Mucosa of gallbladder (tissue), 1 donor: ENCODE measurements at places on chromosomes 4 and X. TPM values are rescaled to one million over a fixed set of nuclear protein-coding genes. Genes with fewer than 3 reads are reported as not detected.

TENM3 gene
- 7.8 TPM for total RNA-seq

PPP2R2C gene
- total RNA-seq = 0.49 TPM

SERPINA7 gene
- 0.26 TPM for total RNA-seq

BMP3 gene
- 0.32 TPM for total RNA-seq

ASB9 gene
- total RNA-seq = 2.9 TPM

DNA sequence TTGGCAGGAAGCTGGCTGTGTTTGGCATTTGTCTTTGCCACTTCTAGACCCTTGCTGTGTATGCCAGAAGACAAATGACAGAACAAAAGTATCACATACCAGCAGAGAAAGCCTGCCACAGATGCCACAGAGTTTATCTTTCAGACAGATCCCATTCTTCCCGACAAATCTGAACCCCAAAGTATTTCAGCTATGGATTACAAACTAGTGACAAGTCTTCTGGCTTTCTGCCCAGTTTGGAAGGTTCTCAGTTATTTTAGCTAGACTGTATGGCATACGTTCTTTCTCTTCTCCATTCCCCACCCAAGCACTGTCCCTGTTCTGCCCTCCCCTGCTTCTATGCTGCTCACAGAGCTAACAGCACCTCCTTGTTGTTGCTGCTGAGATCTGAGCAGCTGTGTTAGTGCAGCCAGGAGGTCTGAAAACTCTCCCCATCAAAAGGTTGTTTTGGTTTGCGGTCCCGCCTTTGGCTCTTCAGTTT lies 236.7 kb downstream of the FRAS1 start:
- DNase-seq = no peak

DNA sequence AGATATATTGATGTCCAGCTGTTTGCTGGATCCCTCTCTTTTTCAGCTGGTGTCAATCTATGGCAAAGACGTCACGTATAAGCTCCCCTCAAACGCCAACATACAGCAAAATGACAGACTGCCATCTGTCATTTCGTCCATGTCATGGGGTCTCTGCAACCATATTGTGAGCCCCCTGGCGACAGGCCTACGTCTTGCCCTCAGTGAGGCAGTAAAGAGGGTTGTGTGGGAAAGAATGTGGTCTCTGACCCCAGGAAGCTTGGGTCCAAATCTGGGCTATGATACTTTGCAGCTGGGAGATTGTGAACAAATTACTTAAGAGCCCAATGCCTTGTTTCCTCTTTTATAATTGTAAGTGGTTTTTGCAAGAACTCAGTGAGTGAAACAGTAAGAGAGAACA lies 7.4 kb downstream of the SUPT20HL2 start:
- DNase-seq = no peak

DNA sequence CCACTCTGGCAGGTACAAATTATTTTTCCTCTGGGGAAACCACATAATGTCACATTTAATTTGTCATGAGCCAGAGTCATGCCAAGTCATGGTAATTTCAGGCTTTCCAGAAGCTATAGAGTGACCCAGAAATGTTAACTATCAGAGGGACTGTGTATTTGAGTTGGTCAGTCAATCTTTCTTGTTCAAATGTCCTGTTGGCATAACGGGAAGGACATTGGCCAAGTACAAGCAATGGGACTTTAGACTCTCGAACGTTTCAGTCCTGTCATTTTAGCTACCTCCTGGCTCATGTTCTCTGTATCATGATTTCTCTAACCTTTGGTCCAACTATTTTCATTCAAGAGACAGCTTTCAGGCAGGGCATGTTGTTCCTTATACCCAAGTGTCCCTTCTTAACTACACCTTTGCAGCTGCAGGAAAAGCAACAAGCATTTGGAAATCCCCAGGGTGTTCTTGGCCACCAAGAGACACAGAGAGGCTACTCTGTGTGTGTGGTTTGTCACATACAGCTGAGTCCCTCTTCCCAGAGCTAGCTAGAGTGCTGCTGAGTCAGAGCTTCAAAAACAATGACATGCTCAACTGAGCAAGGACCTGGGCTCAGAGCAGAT lies 142.6 kb downstream of the EGF start:
- DNase-seq = no peak

DNA sequence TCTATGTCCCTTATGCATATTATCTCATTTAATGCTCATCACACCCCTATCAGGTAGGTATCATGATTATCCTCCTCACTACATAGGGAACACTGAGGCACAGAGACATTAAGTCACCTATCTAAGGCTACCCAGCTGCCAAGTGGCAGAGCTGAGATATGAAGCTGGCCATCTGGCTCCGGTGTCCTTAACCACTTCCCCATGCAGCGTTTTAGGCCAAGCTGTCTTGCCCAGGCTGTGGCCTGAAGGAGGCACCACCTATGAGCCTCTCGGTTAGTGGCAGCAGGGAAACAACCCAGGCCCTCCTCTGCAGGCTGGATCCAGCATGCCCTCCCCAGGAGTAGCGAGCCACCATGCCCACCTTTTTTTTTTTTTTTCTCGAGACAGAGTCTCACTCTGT lies 16.3 kb downstream of the PJA1 start:
- DNase-seq = no peak

GRCh38 chrX:5869786-5870185 lies 358.9 kb downstream of the NLGN4X start:
- no peak for DNase-seq

GRCh38 chrX:46838486-46838870 lies 1.6 kb downstream of the RP2 start:
- DNase-seq = no peak

GRCh38 chr4:70818921-70819320 lies 20.8 kb downstream of the GRSF1 start:
- no peak for DNase-seq

DNA sequence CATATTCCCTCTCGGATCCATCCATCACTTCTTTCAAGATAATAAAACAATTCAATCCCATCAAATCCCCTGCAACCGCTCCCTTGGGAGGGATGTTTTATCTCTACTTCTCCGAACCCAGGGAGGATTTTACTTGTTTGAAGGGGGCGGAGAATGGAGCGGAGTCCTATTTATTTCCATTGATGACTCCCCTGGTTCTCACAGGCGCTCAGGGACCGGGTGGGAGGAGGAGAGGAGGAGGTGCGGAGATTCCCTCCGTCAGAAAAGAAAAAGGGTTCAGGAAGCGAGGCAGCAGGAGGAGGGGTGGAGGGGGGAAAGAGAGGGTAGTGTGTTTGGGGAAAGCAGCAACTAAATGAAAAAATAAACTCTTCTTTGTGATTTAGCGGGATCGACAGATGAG lies 2.1 kb downstream of the NDNF start:
- no peak for DNase-seq
